ENCODE measurements at places on chromosomes 5 and 9.

DNA sequence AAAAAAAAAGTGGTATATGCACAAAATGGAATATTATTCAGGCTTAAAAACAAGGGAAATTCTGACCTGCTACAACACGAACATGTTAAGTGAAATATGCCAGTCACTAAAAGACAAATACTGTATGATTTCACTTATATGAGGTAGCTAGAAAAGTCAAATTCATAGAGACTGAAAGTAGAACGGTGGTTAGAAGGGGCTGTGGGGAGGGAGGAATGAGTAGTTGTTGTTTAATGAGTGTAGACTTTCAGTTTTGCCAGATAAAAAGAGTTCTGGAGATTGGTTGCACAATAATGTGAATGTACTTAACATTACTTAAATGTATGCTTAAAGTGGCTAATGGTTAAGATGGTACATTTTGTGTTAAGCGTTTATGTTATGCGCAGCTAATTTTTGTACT is 79.5 kb upstream of the IL12B start:
- DNase-seq, result peak; percentile 26

- DNase-seq, result no peak
These were observed 30.0 kb downstream of the POLR1E start for GRCh38 chr9:37515620-37516258.

DNA sequence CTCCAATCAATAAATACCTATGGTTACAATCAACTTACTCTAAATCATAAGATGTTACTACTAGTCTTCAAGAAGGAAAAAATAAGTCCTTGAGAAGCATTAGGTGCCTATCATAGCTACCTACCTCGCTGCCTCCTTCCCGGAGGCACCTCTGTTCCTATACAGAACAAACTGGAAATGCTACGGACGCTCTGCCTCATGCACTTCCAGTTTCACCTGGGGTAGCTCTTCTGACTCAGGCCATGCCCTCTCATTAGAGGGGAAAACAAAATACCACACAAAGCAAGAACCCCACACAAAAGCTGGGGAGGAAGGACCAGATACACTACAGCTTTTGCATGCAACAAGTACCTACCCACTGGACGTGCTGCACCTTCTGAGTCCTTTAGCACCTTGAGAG is 12.4 kb downstream of the SPRY4 start:
- DNase-seq, result no peak

DNA sequence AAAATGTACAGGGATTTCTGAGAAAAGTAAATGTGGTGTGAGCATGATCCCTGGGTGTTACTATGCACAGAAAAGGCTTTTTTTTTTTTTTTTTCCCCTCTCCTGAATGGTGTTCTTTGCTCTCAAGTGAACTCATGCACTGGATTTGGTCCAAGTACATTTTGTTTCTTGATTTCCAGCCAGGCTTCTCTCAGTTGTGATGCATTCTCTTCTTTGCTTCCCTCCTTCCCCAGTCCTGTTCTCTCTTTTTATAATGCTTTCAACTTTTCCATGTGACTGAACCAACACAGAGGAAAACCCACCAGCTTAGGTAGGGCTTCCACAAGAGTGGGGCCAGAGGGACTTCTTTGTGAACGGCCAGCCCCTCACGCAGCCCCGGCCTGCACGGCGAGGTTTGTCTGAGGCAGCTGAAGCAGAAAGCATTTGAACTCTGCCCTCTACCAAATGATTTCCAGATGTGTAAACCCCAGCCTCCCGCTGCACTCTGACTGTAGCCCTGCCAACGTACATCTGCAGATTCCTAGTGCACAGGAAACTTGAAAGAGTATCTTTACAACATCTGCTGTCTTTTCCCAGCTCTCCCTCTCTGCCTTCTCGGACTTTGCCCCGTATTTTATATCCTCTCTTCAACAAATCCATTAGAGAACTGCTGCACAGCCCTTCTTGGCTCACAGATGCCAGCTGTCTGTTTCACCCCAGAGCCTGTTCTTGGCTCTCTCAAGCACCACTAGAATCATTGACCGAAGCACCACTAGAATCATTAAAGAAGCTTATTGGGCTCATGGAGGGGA is 71.8 kb upstream of the CD180 start:
- DNase-seq, result no peak

- no peak for DNase-seq
These were observed 314.1 kb upstream of the PTGER4 start for GRCh38 chr5:40365342-40366330.

- DNase-seq, result no peak
These were observed 652.3 kb downstream of the SLCO4C1 start for GRCh38 chr5:101643794-101644193.

DNA sequence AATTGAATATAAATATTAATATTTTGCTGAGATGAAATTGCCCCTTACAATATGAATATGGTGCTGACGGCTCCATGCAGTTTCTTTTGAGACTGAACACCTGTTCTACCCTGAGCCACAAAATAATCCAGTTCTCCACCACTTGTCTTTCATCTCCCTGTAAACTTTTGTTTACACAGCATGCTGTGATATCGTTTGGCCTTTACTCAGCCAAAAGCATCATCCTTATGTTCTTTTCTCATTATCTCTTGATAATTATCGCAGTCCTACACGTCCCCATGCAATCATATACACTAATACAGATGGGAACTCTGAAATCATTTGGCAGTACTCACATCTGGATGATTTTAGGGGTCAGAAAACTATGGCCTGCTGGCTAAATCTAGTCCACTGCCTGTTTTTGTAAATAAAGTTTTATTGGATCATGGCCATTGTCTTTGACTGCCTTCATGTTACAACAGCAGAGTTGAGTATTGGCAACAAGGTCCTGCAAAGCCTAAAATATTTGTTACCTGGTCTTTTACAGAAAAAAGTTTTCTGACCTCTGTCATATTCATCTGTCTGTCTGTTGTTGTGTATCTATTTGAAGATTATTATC is 53.3 kb downstream of the AOPEP start:
- DNase-seq, result no peak

GRCh38 chr5:172411484-172412072 is 42.7 kb downstream of the SH3PXD2B start:
- DNase-seq, result no peak

DNA sequence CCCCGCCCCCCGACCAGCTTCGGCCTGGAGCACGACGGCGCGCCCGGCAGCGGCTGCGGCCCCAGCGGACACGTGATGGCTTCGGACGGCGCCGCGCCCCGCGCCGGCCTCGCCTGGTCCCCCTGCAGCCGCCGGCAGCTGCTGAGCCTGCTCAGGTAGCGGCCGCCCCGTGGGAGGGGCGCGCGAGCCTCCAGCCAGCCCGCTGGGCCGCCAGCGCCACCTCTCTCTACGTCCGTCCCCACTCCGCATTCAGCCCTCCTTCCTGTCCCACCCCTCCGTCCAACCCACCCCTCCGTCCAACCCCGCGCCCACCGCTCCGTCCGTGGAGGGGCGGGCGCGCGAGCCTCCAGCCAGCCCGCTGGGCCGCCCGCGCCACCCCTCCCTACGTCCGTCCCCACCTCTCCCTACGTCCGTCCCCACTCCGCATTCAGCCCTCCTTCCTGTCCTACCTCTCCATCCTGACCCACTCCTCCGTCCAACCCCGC is 6.5 kb downstream of the ADAMTS13 start:
- no peak for DNase-seq

DNA sequence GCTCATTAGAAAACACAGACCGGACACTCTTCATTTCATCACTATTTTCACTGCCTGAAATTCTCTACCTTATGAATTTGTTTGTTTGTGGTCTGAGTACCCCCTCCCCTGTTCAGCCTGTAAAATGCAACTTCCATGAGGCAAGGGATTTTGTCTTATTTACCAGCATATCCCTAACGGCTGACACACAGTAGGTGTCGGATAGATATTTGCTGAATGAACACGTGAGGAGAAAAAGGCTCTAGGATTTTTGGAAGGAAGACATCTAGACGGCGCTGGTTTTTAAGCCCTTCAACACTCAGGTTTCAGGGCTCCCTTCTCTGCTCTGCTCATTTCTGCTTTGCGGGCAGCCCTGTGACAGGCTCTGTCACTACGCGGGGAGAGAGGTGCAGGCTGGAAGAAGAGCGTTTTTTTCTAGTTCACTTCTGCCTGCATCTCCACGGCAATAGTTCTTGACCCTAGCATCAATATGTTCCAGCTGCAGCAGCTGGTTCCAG is 41.0 kb downstream of the KCNMB1 start:
- no peak for DNase-seq

- no peak for DNase-seq
These were observed 23.7 kb downstream of the SMIM32 start for GRCh38 chr5:136169218-136169617.

- DNase-seq, result no peak
These were observed 53.4 kb downstream of the LRRC70 start for GRCh38 chr5:62631909-62632580.

DNA sequence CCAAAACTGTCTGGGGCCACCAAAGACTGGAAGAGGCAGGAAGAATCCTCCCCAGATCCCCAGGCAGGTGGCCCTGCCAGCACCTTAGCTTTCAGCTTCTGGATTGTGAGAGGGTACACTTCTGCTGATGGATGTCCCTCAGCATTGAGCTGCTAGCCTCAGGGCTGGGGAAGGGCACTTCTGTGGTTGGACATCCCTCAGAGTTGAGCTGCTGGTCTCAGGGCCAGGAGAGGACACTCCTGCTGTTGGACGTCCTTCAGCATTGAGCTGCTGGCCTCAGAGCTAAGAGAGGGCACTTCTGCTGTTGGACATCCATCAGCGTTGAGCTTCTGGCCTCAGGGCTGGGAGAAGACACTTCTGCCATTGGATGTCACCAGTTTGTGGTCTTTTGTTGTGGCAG is 83.8 kb upstream of the FCN1 start:
- DNase-seq, result no peak

- no peak for DNase-seq
These were observed 20.2 kb downstream of the SLC22A5 start for GRCh38 chr5:132389585-132390286.
